Natural killer cell treated with Interleukin-12 subunit alpha and Interleukin-12 subunit beta and Interleukin-15 and Interleukin-18, amount 100 ng/mL, for 72 hours (primary cell): ENCODE measurements at places on chromosomes 5 and 9. TPM values are rescaled to one million over a fixed set of nuclear protein-coding genes. Genes with fewer than 3 reads are reported as not detected.

PCDHGB2 gene
- total RNA-seq = 0.76 TPM

TLE4 gene
- total RNA-seq = 50.9 TPM

ADAMTSL1 gene
- not detected for total RNA-seq

DOCK8 gene
- 174 TPM for total RNA-seq

MRPL36 gene
- 45.3 TPM for total RNA-seq

CEP72 gene
- 58.1 TPM for total RNA-seq

FOXD4L4 gene
- total RNA-seq = 0.33 TPM

CCNO gene
- total RNA-seq = not detected
